ENCODE measurements at places on chromosomes 6 and 20. TPM values are rescaled to one million over a fixed set of nuclear protein-coding genes. Genes with fewer than 3 reads are reported as not detected.

Gene PRIM2
- 34.9 TPM for total RNA-seq

Gene HLA-DRB5
- total RNA-seq: 80.1 TPM

Gene GDAP1L1
- not detected for total RNA-seq

Gene BCAS1
- total RNA-seq: not detected

Gene C4A
- 4.0 TPM for total RNA-seq

Gene UNC93A
- total RNA-seq: not detected

Gene EDN1
- not detected for total RNA-seq

Data from T-helper 1 cell treated with Interleukin-12 subunit alpha and Interleukin-12 subunit beta and Interleukin-4 antibody, amounts not matched to agents 30 ng/mL and 1 ng/mL, for 36 hours (primary cell).